GM23248 (cell line): ENCODE measurements at places on chromosomes 1 and 21.
A peak's percentile ranks its signal among the peaks of the same experiment; 100 is the strongest.

DNA sequence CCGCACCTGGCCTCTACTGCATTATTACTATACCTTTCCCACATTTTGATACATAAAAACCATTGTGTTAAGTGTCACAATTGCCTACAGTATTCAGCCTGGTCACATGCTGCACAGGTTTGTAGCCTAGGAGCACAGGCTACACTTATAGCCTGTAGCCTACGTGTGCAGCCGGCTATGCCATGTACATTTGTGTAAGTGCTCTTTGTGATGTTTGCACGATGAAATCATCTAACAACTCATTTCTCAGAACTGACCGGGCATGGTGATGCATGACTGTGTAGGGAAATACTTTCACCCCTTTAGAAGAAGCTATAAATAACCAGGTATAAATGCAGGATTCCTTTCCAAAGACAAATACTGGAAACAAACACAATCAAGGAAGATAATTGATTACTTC is 12.1 kb downstream of the ERG start:
- DNase-seq: peak; percentile 83

GRCh38 chr21:41866274-41866809 is 12.8 kb downstream of the PRDM15 start:
- DNase-seq: no peak

DNA sequence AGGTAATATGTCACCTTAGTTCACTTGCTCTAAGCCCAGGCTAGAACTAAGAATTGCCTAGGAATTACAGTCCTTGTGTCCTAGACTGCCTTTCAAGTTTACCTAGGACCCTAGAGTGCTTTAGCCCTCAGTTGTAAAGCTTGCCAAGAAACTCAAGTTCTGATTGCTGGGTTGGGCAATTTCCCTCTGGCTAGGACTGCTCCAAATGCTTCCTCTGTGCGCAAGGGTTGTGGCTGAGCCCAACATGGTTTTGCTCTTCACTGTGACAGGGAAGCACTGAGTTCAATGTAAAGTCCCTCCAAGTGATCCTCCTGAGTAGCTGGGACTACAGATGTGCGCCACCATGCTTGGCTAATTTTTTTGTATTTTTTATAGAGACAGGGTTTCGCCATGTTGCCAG is 102.3 kb upstream of the NEK7 start:
- DNase-seq: no peak

DNA sequence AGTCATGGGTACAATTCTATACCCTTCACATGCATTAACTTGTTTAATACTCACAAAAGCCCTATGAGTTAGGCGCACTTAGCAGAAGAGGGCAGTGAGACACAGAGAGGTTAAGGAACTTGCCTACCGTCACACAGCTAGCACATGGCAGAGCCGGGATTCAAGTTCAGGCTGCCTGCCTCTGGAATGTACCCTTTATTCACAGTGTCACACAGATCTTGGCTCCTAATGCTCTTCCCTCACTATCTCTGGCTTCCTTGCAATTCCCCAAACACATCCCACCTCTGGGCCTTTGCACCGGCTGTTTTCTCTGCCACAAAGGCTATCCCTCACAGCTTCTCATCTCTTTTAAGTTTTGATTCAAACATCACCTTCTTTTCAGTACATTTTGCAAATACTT is 25.1 kb downstream of the COL16A1 start:
- no peak for DNase-seq

- peak; percentile 29 for DNase-seq
Observed at GRCh38 chr1:16101623-16102022, 28.2 kb upstream of the FAM131C start.

- no peak for DNase-seq
Observed at GRCh38 chr1:40657046-40657445, 8.4 kb downstream of the RIMS3 start.

DNA sequence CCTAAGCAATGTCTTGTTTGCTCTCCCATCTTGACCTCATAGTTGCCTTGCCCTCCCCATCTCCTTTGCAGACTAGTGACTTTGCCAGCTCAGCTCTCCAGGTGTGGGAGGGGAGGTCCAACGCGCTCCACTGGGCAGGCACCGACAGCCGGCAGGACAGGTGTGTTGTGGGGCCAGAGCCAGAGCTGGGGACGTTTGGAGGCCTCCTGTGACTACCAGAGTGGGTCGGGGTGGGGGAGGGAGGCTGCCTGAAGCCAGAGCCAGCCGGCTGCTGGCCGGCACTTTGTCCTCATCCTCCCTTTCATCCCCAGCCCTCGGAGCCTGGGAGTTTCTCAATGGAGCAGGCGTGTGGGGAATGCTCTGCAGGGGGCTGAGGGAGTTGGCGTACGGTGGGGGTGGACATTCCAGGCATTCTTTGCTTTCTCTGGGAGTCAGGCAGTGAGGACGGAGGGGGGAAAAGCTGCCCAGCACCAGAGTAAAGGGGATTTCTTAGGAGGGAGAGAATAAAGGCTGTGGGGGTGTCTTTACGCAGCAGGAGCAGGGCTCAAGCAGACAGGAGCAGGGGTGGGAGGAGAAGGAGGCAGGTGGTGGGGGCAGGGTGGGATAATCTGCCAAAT is 20.2 kb downstream of the NUAK2 start:
- DNase-seq: peak; percentile 86

DNA sequence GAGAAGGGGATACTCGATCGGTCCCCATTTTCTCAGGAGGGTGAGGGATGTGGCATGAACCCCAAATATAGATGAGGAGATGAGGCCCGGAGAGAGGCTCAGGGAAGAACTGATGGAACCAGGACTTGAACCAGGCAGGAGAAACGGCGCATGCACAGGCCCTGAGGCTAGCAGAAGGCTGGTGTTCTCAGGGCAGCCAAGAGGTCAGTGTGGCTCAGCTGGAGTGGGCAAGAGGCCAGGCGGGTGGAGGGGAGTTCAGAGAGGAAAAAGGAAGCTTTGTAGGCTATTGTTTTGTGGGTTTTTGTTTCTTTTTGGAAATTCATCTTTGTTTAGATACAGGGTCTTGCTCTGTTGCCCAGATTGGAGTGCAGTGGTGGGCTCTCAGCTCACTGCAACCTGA is 122.0 kb downstream of the LACTBL1 start:
- no peak for DNase-seq

GRCh38 chr1:173925306-173926242 is 8.4 kb upstream of the SERPINC1 start:
- DNase-seq: no peak
